ENCODE measurements at places on chromosomes 2 and 18.

GRCh38 chr2:20378891-20379519 lies 28.4 kb upstream of the PUM2 start:
- no peak for DNase-seq

GRCh38 chr2:23545396-23545795 lies 160.4 kb downstream of the KLHL29 start:
- DNase-seq = no peak

GRCh38 chr2:144706647-144707046 lies 186.7 kb upstream of the ZEB2 start:
- no peak for DNase-seq

GRCh38 chr2:219289195-219289536 lies 10.0 kb downstream of the DNAJB2 start:
- no peak for DNase-seq

DNA sequence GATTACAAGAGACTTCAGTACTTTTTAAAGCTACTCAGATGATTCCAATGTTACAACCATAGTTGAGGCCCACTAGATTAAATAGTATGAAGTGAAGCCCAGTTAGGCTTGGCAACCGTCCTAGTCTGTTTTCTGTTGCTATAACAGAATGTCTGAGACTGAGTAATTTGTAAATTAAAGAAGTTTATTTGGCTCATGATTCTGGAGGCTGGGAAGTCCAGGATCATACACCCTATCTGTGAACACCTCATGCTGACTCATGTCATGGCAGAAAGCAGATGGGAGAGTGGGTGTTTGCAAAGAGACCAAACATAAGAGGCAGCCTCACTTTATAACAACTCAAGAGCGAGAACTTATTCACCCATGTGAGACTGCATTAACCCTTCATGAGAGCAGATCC lies 63.1 kb downstream of the CCDC150 start:
- DNase-seq = no peak

Measured in stimulated activated CD8-positive, alpha-beta memory T cell treated with anti-CD3 and anti-CD28 coated beads, Interleukin-7, amount 100 ng/mL, for 1 hour (primary cell).